Stimulated activated CD4-positive, alpha-beta T cell treated with anti-CD3 and anti-CD28 coated beads, Interleukin-4, amount 100 ng/mL, for 48 hours (primary cell): ENCODE measurements at places on chromosomes 3 and 15.

GRCh38 chr3:20043396-20043795 lies 3.1 kb downstream of the KAT2B start:
- peak; percentile 31 for DNase-seq

- DNase-seq = no peak
Observed at GRCh38 chr3:123459862-123460261, 11.0 kb upstream of the ADCY5 start.

DNA sequence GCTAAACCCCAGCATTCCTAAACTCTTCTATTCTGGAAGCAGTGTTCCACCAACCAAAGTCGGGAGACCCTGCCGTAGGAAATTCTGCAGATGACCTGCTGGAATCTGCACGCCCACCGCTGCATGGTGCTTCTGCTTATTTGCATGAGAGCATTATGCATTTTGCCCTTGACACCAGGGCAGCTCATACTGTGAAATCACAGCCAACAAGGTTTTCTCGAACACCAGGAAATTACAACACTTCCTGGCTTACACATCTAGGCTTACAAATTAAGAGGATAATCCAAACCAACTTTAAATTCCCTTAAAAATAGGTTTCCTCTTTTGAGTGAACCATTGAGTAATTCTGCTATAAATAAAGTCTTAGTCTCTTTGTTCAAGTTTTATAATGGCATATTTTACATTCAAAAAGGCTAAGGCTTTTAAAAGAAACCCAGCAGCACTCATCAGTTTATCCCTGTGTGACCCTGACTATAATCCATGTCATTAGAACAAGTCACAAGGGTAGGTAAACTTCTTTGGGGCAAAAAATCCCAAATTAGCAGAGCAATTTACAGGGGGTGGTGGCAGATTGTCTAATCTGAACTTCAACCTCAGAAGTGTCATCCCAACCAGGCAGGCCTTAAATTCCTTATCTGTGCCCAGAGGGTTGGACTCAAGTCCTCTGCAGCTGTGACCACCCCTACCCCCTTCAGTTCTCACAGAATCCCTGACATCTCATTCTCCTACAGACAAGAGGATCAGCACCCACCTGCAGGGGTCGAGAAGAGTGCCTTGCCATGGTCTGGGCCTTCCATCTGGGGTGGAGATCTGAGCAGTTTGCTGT lies 33.5 kb upstream of the RBP1 start:
- DNase-seq = no peak

DNA sequence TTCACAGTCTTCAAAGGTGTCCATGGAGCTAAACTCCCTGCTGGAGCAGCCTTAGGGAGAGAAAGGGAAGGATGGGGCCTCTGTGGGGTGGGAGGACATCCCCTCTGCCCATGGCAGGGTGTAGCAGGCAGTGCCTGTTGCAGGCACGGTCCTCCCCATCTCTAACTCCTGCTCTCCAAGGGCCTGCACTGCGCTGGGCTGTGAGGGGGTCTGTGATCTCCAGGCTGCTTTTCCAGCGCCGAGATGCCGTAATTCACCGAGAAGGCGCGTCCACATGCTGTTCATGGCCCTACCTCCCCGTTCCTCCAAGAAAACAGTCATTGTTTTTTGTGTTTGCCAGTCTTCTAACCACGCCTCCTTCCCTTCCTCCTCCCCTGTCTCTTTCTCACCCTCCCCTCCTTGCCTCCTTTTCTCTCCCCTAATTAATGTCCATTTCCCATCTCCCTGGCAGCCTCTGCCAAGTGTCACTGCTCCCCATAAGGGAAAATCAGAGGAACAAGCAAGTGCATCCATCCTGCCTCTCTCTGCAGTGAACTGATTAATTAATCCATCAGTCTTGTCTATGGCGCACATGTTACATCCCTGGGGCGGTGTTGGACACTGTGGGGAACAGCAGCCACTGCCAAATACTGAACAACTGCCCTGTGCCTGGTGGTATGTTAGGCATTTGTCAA lies 17.7 kb upstream of the LAMP3 start:
- DNase-seq = no peak

DNA sequence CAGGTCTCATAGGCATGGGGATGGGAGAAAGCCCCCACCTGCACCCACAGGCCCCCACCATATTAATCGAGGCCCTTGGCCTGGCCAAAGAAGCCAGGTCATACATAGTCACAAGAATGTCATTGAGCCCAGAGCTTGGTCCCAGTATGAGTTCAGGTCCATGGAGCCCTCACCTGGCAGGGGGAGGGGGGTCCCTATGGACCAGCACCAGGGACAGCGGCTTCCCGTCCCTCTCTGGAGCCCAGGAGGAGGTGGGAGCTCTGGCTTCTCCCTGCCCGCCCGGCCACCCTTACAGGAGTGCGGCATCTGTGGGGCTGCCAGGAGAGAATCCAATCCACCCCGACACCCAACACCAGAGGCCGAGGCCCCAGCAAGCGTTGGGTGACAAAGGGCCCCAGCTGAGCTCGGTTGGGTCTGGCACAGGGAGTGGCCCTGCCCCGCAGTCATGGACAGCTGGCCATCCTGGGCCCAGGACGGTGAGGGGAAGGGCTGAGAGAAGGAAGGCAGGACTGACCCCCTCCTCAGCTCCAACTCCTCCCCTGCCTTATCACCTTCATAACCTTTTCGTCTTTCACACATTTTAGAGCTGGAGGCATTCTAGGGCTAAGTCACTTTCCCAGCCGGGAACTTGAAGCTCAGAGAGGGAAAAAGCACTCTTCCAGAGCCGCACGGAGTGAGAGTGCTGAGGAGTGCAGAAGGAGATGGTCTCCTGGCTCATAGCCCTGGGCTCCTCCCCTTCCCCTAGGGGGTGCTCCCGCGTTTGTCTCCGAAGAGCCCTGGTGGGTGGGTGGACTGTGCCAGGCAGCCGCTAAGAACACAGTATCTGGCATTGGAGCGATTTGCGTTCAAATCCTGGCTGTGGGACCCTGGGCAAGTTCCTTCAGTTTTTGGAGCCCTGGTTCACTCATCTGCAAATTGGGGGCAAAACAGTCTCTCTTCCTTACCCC lies 54.6 kb downstream of the ATP2B2 start:
- DNase-seq = no peak

DNA sequence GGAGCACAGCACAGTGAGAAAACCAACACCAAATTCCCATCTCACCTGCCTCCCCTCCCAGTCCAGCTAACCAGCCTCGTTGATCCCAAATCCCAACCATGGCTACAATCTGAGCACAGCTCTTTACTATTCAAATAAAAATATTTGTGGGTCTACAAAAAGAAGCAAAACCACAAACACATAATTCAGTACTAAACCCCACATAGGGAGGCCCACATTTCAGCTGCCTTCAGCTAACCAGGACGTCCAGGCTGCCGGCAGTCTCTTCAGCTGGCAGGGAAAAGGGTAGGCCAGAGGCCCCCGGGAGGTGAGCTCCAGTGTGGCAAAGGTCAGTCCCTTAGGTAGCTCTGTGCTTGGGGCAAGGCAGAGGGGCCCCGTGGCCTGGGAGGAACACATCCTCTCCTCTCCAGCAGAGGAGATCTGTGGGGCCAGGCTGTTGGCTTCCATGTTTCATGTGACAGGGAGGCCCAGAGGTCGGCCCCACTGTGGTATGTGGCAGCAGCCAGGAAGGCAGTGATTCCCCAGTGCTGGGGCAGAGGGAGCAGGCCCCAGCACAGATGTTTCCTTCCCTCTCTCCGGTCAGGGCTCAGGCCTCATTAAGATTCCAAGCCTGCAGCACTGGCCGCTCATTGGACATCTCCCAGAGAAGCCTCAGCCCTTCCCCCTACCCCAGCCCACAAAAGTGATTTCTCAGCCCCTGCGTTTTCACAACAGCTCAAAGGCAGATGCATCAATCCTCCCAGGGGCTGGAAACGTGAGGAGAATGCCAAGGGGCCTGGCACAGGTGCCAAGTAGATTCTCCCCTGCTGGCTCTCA lies 381.4 kb downstream of the NTRK3 start:
- no peak for DNase-seq

- DNase-seq = no peak
Observed at GRCh38 chr3:123113889-123114450, 47.1 kb downstream of the PDIA5 start.

DNA sequence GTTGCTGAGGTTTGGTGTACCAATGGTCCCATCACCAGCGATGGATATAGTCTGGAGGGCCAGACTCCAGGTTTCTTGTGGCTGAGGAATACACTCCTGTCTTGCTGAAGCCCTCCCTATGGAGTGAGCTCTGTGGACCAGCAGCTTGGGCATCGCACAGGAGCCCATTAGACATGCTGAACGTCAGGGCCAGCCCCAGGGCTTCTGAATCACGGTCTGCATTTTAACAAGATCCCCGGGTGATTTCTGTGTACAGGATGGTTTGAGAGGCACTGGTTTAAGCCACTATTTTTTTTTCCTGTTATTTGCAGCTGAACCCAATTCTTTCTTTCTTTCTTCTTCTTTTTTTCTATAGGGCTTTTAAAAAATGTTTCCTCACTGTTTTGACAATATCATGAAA lies 69.5 kb upstream of the XCR1 start:
- no peak for DNase-seq

DNA sequence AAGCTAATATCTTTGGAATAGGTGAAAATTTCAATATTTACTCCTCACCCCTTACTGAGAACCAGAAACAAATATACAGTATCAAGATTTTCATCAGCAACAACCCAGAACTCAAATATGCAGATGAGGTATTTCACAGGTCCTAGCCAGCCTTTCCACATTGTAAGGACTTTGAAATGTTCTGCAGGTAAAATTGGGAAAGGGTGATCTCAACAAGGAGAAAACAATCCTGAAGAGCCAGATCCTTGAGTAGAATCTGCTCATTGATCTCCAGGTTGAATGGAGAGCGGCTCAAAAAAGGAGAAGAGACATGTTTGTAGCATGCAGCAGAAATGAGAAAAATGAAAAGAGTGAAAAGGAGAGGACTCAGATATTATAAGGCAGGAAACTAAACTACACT lies 493.3 kb upstream of the NAALADL2 start:
- no peak for DNase-seq

DNA sequence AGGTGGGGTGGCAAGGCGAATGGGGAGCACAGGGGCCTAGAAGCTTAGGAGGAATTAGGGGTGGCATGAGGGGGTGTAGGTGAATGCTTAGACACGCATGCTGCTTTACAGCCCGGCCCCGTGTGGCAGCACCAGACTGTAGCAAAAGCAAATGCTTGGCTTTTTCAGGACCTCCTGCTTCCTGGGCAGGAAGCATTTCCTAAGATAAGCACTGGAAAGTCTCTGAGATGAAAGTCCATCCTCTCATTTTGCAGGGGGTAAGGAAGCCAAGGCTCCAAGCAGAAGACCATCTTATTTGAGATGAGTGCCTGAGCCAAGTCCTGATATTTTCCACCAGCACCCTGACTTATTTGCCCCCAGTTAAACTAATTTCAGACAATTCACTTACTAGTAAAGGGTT lies 12.9 kb downstream of the SSUH2 start:
- no peak for DNase-seq

GRCh38 chr3:70182166-70182565 lies 130.3 kb downstream of the MDFIC2 start:
- no peak for DNase-seq

- no peak for DNase-seq
Observed at GRCh38 chr15:60358935-60359682, 38.7 kb downstream of the ANXA2 start.

GRCh38 chr3:5498981-5499380 lies 311.5 kb downstream of the EDEM1 start:
- no peak for DNase-seq

GRCh38 chr15:57160823-57161560 lies 215.3 kb upstream of the CGNL1 start:
- no peak for DNase-seq

DNA sequence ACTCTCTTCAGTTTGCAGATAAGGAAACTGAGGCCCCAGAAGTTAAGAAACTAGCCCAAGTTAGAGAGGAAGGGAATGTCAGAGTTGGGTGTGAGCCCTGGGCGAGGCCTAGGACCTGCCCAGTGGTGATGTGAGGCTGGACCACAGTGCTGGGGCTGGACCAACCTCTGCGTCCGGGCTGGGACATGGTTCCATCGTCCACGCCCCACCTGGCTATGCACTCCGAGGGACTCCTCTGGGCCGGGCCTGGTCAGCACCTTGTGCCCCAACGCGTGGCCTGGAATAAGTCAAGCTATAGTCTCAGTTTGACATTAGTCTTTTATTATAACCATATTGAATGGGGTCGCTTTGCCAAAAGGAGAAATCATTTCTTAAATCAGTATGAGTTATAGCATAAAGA lies 272.1 kb downstream of the PLCL2 start:
- DNase-seq = no peak

DNA sequence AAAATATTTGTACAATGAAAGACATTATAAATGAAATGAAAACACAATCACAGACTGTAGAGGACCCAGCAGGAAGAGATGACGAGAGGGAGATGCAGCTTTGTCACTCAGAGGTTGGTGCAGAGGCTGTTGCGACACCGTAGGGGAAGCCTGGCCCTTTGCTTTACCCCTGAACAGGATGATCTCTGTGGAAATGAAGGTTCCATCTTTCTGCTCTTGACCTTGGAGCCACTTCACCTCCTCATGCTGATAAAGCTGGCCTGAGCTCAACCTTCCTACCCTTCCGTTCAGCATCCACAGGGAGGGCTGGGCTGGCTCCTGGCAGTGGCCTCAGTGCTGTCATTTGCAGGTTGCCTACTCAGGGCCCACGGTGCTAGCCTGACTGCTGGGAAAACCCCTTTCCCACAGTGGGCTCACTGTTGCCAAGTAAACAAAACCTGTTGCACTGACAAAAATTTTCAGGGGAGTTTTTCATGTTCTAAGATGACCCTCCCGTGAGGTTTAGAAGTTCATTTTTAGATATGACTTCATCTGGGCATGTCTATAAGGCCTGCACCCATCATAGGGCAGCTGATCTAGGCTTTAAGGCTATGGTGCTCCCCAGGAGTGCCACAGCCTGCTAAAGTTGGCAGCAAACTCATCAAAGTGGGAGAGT lies 3.0 kb upstream of the CD80 start:
- no peak for DNase-seq

DNA sequence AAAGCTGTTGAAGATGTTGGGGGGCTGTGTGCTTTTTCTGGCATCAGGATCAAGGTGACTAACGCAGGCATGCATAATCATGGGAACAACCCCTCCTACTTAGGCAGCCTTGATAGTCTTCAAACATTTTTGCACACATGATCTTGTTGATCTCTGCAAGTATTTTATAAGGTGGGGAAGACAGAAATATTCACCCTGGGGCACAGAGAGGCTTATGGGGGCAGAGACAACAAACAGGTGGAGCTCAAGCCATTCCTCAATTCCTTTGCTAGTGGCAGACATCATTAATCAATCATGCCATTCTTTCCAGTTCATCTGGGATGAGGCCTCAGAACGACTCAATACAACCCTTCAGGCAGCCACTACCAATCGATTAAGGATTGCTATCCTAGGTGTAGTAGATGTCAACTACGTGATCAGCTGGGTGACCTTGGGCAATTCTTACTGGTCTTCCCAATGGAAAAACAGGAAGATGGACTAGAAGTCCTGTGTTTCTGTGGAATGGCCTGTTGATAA lies 110.3 kb upstream of the SMAD3 start:
- DNase-seq = no peak

GRCh38 chr15:100879464-100880138 lies at the start of gene ALDH1A3:
Gene ALDH1A3 (plus strand): TSS chr15:100879831. CDS start chr15:100879908, 77 bp downstream.
- peak; percentile 4 for DNase-seq

DNA sequence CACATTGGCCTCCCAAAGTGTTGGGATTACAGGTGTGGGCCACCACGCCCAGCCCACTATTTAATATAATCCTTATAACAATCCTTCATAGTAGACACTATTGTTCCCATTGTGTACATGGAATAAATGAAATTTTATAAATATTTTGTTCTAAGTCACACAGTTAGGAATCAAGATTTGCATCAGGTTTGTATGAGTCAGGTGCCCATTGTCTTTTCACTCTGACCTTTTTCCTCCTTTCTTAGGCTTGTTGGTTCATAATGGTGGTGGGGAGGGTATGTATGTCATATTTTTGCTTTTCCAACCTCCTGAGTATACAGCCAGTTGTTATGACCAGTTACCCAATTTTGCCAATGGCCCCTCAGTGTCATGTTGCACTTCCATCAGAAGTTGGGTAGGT lies 18.0 kb upstream of the SLC30A4 start:
- no peak for DNase-seq
